ENCODE measurements at places on chromosomes 1 and 21. TPM values are rescaled to one million over a fixed set of nuclear protein-coding genes. Genes with fewer than 3 reads are reported as not detected.
A peak's percentile ranks its signal among the peaks of the same experiment; 100 is the strongest.

DNA sequence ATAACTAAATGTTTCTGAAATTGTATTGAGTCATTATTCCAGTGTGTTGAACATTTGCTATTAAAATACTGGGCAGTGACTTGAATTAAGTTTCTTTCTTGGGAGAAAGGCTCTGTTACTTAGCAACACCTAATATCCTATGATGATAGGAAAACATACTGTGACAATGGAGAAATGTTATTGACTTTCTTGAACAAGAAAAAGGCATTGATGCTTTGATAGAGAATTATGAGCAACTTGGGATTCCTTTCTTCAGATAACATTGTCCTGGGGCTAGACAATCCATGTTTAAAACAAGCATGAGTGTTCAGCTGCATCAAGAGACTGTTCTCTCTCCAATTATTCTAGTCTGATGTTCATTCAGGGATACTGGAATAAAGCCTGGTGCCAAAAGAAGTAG is 215.9 kb upstream of the L1TD1 start:
- H3K4me3 ChIP-seq: no peak overlapping the region
- no peaks in the 10 kb centered on the region for H3K36me3 ChIP-seq
- DNase-seq: no peak
- H3K27me3 ChIP-seq: no peaks in the 10 kb centered on the region

DNA sequence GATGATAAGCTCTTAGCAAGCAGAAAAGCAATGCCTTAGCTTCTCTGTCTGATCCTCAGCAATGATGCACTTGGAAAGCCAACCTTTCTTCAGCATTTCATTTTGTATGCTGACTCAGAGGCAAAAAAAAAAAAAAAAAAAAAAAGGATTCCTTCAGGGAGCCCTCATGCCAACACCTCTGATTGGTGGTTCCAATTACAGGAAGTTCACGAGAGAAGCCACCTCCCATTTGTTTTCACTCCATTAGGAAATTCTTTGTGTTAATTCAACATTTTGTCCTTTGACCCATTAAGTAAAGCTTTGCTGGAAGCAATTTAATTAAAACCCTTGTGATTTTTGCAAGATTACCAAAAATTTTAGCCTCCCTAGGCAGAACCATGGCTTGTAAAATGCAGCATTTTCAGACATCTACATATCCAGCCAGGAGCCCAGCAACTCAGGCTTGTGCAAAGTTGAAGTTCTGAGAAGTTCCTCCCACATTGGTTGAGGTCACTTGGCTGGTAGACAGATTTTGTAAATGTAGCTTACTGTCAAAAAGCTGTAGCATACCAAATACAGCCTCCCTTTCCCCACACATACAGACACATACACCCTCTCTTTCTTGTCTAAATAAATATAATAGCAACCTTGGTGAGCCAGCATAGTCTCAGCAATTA is 27.1 kb upstream of the VTCN1 start:
- no peak overlapping the region for H3K27ac ChIP-seq
- H3K27me3 ChIP-seq: no peaks in the 10 kb centered on the region
- H3K36me3 ChIP-seq: no peaks in the 10 kb centered on the region
- H3K4me3 ChIP-seq: no peak overlapping the region
- H3K4me1 ChIP-seq: peaks cover 3% of the 10 kb centered on the region
- no peak for DNase-seq

DNA sequence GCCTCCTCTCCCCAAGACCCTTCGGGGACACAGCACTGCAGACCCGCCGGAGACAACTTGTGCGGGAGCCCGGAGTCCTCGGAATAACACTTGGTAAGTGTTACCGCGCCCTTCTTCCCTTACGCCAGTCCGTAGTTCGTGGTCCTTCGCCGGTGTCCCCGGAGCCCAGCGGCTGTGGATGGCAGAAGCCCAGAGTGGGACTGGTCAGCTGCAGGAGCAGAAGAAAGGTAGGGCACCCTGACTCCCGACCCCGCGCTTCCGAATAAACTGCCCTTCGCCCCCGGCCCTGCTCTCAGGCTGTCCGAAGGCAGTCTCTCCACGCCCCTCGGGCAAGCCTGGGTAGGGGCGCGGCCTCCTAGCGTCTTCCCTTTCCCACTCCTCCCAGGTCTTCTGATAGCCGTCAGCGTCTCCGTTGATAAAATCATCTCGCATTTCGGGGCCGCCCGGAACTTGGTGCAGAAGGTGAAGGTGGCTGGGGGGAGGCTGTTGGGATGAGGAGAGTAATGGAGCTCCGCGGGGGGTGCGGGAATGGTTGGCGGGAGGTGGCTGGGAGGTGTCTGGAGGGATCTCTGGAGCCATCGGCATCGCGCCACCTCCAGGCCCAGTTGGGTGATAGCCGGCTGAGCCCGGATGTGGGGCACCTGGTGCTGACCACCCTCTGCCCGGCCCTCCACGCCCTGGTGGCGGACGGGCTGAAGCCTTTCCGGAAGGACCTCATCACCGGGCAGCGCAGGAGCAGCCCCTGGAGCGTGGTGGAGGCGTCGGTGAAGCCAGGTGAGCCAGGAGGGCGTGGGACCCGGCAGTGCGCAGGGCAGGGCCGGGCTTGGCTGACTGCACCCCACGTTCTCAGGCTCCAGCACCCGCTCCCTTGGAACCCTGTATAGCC is 4.3 kb downstream of the RUSC1 start:
- no peaks in the 10 kb centered on the region for H3K4me1 ChIP-seq
- no peaks in the 10 kb centered on the region for H3K36me3 ChIP-seq
- H3K4me3 ChIP-seq: peak overlapping the region; percentile 76
- H3K27ac ChIP-seq: peak overlapping the region; percentile 11
- no peaks in the 10 kb centered on the region for H3K27me3 ChIP-seq

DNA sequence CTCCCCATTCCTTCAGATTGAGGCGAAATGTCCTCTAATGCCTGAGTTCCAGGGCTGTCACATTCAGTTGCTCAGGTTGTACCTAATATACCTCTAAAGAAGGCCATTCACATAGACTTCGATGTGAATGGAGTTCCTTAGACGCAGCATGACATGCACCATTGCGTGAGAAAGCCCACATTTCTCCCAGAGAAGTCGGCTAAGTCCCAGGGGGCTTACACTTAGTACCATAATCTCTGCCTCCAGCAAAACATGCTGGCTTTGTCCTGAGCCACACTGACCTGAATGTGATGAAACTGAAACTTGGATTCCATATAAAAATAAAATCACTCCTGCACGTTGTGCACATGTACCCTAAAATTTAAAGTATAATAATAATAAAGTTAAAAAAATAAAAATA is 23.2 kb upstream of the SLC2A1 start:
- no peaks in the 10 kb centered on the region for H3K36me3 ChIP-seq
- no peak for DNase-seq
- no peak overlapping the region for H3K27ac ChIP-seq
- H3K27me3 ChIP-seq: peaks cover 9% of the 10 kb centered on the region
- H3K4me3 ChIP-seq: no peak overlapping the region

DNA sequence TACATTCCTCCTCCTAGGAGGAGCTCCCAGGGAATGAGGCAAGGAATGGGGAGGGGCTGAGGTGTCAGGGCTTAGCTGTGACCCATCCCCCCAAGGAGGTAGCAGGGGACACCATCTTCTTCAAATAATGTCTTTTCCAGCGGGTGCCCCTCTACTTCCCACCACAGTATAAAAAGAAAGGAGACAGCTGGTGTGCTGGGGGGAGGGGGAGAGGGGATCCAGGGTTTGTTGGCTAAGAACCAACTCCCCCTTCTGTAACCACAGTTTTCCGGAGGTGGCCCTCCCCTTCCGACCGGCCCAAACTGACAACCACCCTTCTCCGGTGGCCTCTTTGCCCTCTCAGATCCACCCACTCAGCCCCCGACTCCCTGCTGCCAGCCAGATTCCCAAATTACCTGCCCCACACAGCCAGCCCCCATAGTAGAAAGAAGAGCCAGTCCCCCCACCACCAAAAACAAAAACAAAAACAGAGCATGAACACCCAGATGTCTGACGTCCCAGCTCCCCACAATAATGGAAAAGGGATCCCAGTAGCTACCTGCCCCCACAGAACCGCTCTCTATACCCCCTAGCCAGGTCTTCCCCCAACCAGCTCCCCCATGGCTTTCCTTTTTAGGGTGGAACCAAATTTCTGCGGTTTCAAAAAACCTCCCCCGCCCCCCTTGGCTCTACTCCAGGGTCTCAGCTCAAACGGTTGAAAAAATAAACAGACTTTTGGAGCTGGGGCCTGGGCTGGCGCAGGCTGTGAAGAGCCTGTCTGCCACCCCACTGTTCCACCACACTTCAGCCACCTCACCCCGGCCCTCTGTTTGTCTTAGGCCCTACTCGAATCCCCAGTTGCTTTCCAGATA is 2.1 kb downstream of the ARHGEF2 start:
- peaks cover 17% of the 10 kb centered on the region for H3K36me3 ChIP-seq
- peak; percentile 95 for DNase-seq
- peaks cover 25% of the 10 kb centered on the region for H3K4me1 ChIP-seq
- no peaks in the 10 kb centered on the region for H3K27me3 ChIP-seq
- H3K27ac ChIP-seq: peak overlapping the region; percentile 96

- H3K4me1 ChIP-seq: no peaks in the 10 kb centered on the region
- H3K4me3 ChIP-seq: no peak overlapping the region
- peaks cover 10% of the 10 kb centered on the region for H3K27me3 ChIP-seq
Observed at GRCh38 chr1:33925586-33925985, 61.7 kb downstream of the HMGB4 start.

DNA sequence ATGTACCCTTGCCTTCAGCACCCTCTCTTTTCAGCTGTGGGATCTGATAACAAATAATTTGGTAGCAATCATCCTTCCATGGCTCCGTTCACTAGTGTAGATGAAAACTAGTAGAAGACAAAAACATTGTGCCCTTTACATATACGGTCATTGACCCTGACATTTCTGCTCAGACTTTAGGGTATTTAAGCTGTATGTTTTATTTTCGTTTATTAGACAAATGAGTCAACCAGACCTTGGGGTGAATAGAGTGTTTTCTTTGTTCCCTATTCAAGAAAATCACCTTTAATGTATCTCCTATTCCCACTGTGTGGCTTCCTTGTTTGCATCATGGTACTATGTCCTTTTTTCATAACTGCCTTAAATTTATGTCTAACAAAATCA is 187.3 kb downstream of the VAV3 start:
- H3K4me3 ChIP-seq: no peak overlapping the region
- no peak overlapping the region for H3K27ac ChIP-seq
- H3K36me3 ChIP-seq: 0 out of 2 replicates have a peak, but pooled peaks cover 4% of the 10 kb centered on the region

DNA sequence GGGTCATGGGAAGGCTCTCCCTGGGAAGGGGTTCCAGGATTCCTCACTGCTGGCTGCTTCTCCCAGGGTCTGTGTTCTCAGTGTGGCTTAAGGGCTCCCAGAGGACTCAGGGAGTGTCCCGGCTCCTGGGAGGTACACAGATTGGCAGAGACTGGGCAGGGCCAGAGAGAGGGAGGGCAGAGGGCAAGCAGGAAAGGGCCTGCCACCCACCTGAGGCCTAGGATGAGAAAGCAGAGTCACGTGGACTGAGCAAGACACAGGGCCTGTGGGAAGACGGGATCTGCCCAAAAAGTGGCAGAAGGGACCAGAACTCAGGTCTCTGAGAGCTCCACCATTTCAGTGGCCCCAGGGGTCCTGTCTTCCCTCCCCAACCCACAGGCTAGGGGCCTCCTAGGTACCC is 871 bp downstream of the SLFNL1 start:
- DNase-seq: no peak
- no peak overlapping the region for H3K27ac ChIP-seq
- H3K36me3 ChIP-seq: peaks cover 27% of the 10 kb centered on the region
- H3K4me1 ChIP-seq: no peaks in the 10 kb centered on the region
- no peak overlapping the region for H3K4me3 ChIP-seq
- H3K27me3 ChIP-seq: no peaks in the 10 kb centered on the region

DNA sequence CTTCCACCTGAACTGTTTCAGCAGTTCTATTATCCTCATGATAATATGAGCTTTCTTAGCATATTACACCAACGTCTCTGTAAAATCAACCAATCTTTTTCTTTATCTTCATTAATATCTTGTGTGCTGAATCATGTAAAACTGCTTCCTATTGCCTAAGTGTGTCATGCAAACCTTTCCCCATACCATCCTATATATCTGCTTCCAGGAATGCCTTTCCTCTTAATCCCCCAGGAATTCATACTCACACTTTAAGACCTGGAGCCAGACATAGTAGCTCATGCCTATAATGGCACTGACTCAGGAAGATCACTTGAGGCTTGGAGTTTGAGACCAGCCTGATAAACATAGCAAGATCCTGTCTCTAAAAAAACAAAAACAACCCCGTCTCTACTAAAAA is 183.9 kb downstream of the NRIP1 start:
- H3K4me3 ChIP-seq: no peak overlapping the region
- no peaks in the 10 kb centered on the region for H3K27me3 ChIP-seq
- no peak overlapping the region for H3K27ac ChIP-seq
- no peak for DNase-seq

DNA sequence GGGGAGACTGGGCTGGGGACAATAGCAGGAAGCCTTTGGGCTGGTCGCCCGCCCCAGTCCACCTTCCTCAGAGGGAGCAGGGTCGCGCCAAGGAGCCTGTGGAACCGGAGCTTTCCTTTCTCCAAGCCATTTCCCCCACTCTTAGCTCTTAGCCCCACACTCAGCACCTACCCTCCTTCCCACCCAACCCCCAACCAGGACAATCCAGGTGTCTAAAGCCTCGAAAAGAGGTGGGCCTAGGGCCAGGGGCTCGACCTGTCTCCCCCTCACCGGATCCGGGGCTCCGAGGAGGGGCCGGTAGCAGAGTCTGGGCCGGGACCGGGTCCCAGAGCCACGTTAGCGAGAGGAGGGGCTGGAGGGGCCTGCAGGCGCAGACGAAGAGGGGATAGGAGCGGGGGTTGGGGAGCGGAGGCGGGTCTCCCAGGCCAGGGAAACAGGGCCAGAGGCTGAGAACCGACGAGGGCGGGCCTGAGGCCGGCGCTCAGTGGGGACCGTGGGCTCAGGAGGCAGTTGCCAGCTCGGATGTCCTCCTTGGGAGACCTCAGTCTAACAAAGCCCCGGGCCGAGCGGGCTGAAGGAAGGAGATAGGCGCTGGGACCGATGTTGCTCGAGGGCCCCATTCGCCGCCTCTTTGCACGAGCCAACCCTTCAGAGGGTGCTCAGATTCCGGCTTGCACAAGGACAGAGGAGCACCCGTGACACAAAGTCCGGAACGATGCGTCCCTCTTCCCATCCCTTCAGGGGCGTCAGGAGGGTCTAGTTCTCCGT is 943 bp downstream of the SEMA6C start:
- H3K27me3 ChIP-seq: no peaks in the 10 kb centered on the region
- peak; percentile 52 for DNase-seq
- H3K36me3 ChIP-seq: no peaks in the 10 kb centered on the region
- H3K27ac ChIP-seq: peak overlapping the region; percentile 13
- H3K4me3 ChIP-seq: peak overlapping the region; percentile 65

PTGFRN gene
- 148 TPM for total RNA-seq

PROK1 gene
- total RNA-seq: not detected

CITED4 gene
- total RNA-seq: not detected

ADAM30 gene
- total RNA-seq: not detected

ASTN1 gene
- not detected for total RNA-seq

CD164L2 gene
- not detected for total RNA-seq
